ENCODE measurements at places on chromosomes 5 and 9.

GRCh38 chr9:4701526-4701925 lies 22.2 kb downstream of the CDC37L1 start:
- no peaks in the 10 kb centered on the region for H3K27me3 ChIP-seq
- no peak for DNase-seq
- peaks cover 92% of the 10 kb centered on the region for H3K36me3 ChIP-seq

GRCh38 chr5:158855510-158855909 lies 244.2 kb downstream of the EBF1 start:
- H3K27ac ChIP-seq = no peak overlapping the region
- no peaks in the 10 kb centered on the region for H3K36me3 ChIP-seq
- H3K4me3 ChIP-seq = no peak overlapping the region
- H3K4me1 ChIP-seq = peaks cover 5% of the 10 kb centered on the region
- no peak for DNase-seq
- no peaks in the 10 kb centered on the region for H3K27me3 ChIP-seq

DNA sequence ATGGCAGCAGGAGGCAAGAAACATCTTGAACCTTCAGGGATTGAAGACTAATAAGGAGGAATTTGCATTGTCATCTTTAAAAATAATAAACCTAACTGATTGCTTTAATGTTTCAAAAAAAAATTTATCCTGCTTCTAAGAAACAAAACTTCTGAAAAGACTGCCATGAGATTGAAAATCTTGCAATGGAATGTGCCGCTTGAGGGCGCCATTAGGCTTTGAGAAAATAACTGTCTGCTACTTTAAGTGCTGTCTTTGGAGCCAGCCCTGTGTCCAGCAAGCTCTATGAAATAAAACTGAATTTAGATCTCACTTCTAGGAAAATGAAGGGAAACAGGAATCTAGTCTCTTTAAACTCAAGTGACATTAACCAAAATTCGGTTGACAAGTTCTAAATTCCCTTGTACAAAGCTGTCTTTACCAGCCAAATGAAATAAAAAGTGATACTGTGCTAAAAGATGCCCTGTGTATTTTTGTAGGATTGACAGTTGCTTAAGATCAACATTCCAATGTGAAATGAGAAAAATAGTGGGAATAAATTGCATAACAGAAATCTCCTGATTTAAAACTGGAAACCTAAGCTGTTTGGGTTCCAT lies 79.4 kb downstream of the ESM1 start:
- DNase-seq = no peak
- no peaks in the 10 kb centered on the region for H3K36me3 ChIP-seq
- no peaks in the 10 kb centered on the region for H3K27me3 ChIP-seq
- no peak overlapping the region for H3K27ac ChIP-seq

- H3K27me3 ChIP-seq = no peaks in the 10 kb centered on the region
- H3K4me3 ChIP-seq = no peak overlapping the region
- peaks cover 63% of the 10 kb centered on the region for H3K4me1 ChIP-seq
- no peaks in the 10 kb centered on the region for H3K36me3 ChIP-seq
Observed at GRCh38 chr9:112080831-112081542, 94.1 kb downstream of the SUSD1 start.

GRCh38 chr9:70395652-70396051 lies 18.8 kb downstream of the KLF9 start:
- no peak overlapping the region for H3K27ac ChIP-seq
- H3K27me3 ChIP-seq = no peaks in the 10 kb centered on the region
- H3K36me3 ChIP-seq = no peaks in the 10 kb centered on the region
- no peak overlapping the region for H3K4me3 ChIP-seq
- no peak for DNase-seq

GRCh38 chr5:175784230-175784629 lies 87.1 kb upstream of the CPLX2 start:
- no peak for DNase-seq
- no peaks in the 10 kb centered on the region for H3K4me1 ChIP-seq
- H3K4me3 ChIP-seq = no peak overlapping the region
- H3K27me3 ChIP-seq = peaks cover 53% of the 10 kb centered on the region
- no peaks in the 10 kb centered on the region for H3K36me3 ChIP-seq
- H3K27ac ChIP-seq = no peak overlapping the region

- H3K27me3 ChIP-seq = peaks cover 50% of the 10 kb centered on the region
- H3K4me3 ChIP-seq = no peak overlapping the region
- H3K4me1 ChIP-seq = no peaks in the 10 kb centered on the region
- no peak for DNase-seq
Observed at GRCh38 chr5:176151281-176151680, 86.9 kb upstream of the SIMC1 start.

- no peak overlapping the region for H3K27ac ChIP-seq
- H3K4me1 ChIP-seq = no peaks in the 10 kb centered on the region
- H3K27me3 ChIP-seq = no peaks in the 10 kb centered on the region
- no peaks in the 10 kb centered on the region for H3K36me3 ChIP-seq
- DNase-seq = no peak
- no peak overlapping the region for H3K4me3 ChIP-seq
Observed at GRCh38 chr5:18023275-18023674, 389.0 kb downstream of the TAF11L14 start.

DNA sequence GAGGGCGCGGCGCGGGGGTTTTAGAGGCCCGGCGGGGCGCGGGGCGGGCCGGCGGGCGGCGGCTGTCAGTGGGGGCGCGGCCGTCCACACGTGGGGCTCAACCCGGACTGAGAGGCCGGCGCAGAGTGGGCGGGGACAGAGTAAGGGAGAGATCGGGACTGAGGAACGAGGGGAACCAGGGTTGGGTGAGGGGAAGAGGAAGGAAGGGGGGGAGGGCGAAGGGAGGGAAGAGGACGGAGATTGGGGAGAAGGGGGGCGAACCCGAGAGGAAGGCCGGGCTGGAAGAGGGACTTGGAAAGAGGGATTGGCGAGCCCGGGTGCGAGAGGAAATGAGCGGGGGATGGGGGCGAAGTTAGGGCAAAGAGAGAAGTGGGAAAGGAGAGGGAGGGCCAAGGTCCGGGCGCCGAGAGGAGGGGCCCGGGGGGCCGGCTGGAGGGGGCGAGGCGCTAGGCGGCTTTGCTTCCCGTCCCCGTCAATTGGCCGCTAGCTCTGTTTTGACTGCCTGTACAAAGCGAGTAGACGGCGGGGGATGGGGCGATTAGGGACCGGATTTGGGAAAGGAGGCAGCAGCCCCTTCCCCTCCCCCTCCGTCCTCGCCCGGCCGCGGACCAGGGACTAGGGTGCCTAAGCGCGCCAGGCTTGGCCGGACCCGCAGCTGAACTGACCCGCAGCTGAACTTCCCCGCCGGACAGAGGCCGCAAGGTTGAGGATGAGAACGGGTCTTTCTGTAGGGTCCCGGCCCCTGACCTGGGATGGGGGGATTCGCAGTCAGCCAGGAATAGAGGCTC lies 399 bp upstream of the FBN2 start:
- no peak overlapping the region for H3K27ac ChIP-seq
- H3K4me3 ChIP-seq = peak overlapping the region; percentile 55
- peaks cover 33% of the 10 kb centered on the region for H3K4me1 ChIP-seq
- H3K27me3 ChIP-seq = peaks cover 48% of the 10 kb centered on the region
- no peak for DNase-seq

DNA sequence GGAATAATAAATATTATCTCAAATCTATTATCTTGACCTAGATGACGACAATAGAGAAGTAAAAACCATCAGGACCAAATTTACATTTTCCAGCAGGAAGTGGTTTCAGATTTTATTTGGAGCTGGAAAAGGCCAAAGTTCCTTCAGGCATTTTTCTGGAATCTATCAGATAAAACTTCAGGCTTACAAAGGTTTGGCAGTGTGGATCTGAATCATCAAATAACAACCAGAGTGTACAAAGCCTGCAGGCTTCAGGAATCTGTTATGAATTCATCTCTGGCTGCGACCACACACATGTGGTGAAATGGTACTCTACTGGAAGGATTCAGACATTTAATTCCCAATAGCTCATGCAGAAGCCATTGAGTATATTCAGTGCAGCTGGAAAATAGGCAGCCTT lies 726.4 kb upstream of the GRAMD2B start:
- H3K27me3 ChIP-seq = no peaks in the 10 kb centered on the region
- no peak for DNase-seq
- no peaks in the 10 kb centered on the region for H3K36me3 ChIP-seq

DNA sequence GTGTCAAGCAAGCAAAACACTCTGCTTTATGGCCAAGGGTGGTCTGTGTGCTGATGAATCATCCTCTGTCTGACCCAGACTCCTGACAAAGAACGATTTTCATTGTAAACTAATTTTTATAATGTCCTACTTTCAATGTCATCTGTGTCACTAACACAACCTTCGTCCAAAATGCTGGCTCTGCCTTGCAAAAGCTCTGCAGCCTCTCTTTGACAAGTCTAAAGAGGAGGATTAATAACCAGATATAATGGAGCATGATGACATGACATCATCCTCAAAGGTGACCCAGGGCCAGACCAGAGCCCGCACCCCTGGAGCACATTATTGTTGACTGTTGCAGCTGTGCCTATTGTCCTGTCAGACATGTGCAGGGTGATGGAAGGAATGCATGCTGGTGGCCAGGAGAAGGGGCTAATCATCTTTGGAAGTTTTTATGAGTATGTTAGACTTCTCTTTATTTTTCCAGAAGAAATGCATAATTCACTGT lies 589.4 kb downstream of the NR2F1-AS1 start:
- H3K4me3 ChIP-seq = no peak overlapping the region
- no peaks in the 10 kb centered on the region for H3K4me1 ChIP-seq
- H3K27ac ChIP-seq = no peak overlapping the region
- DNase-seq = no peak
- H3K36me3 ChIP-seq = no peaks in the 10 kb centered on the region

GRCh38 chr5:119358530-119358900 lies 2.7 kb downstream of the TNFAIP8 start:
- no peak overlapping the region for H3K4me3 ChIP-seq
- peaks cover 70% of the 10 kb centered on the region for H3K4me1 ChIP-seq
- no peak for DNase-seq
- no peaks in the 10 kb centered on the region for H3K27me3 ChIP-seq
- no peaks in the 10 kb centered on the region for H3K36me3 ChIP-seq

GRCh38 chr5:110815916-110816605 lies 77.3 kb downstream of the SLC25A46 start:
- H3K4me3 ChIP-seq = no peak overlapping the region
- no peaks in the 10 kb centered on the region for H3K36me3 ChIP-seq
- no peak overlapping the region for H3K27ac ChIP-seq

- H3K27me3 ChIP-seq = no peaks in the 10 kb centered on the region
- H3K4me3 ChIP-seq = no peak overlapping the region
- H3K27ac ChIP-seq = no peak overlapping the region
- DNase-seq = no peak
- no peaks in the 10 kb centered on the region for H3K36me3 ChIP-seq
Observed at GRCh38 chr9:7145361-7146069, 387.7 kb downstream of the KDM4C start.

GRCh38 chr5:148556835-148557234 lies 97.5 kb downstream of the HTR4 start:
- no peak for DNase-seq
- no peaks in the 10 kb centered on the region for H3K27me3 ChIP-seq
- H3K4me3 ChIP-seq = no peak overlapping the region
- no peaks in the 10 kb centered on the region for H3K36me3 ChIP-seq
- H3K4me1 ChIP-seq = no peaks in the 10 kb centered on the region

- no peaks in the 10 kb centered on the region for H3K27me3 ChIP-seq
- no peaks in the 10 kb centered on the region for H3K4me1 ChIP-seq
- no peak overlapping the region for H3K4me3 ChIP-seq
- no peaks in the 10 kb centered on the region for H3K36me3 ChIP-seq
- no peak for DNase-seq
Observed at GRCh38 chr9:18360005-18360404, 113.9 kb upstream of the ADAMTSL1 start.

GRCh38 chr9:131031005-131031641 lies 22.1 kb downstream of the LAMC3 start:
- no peak for DNase-seq
- H3K4me3 ChIP-seq = no peak overlapping the region
- H3K4me1 ChIP-seq = no peaks in the 10 kb centered on the region
- H3K27me3 ChIP-seq = peaks cover 25% of the 10 kb centered on the region

DNA sequence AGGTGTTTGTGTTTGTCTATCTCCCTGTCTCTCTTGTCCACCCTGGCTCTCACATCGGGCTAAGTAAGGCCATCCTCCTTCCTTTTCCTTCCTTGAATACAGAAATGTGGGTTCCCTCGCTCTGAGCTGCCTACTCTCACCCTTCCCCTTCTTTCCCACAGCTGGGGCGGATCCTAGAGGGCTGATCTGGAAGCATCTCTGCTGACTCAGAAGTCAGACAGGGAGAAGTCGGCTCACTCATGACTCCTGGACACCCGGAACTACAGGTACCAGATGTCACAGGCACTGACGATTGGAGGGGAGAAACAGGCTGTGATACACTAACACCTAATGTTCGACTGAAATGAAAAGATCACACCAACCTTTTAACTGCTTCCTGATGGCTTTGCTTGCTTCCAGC lies 41.3 kb downstream of the PTPN3 start:
- H3K4me3 ChIP-seq = no peak overlapping the region
- no peak for DNase-seq
- no peaks in the 10 kb centered on the region for H3K4me1 ChIP-seq

- H3K4me3 ChIP-seq = no peak overlapping the region
- no peak for DNase-seq
- no peaks in the 10 kb centered on the region for H3K27me3 ChIP-seq
- no peak overlapping the region for H3K27ac ChIP-seq
- H3K36me3 ChIP-seq = no peaks in the 10 kb centered on the region
- H3K4me1 ChIP-seq = peaks cover 12% of the 10 kb centered on the region
Observed at GRCh38 chr5:110836851-110837250, 98.0 kb downstream of the SLC25A46 start.

DNA sequence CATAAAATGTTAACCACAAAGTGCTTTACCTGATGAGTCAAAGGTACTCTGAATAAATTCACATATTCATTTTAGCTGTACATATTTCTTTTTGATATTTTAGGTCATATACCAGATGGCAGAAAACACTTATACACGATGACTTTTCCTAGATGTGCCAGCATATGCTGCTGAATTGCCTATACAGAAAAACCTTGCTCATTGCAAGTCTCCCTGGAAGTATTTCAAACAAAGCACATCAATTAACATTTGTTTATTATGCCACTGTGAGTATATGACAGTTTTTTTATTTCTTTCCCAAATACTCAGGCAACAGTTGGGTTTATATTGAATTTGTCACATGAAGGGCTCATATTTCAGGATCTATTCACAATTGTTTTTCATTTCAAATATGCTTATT lies 180.8 kb downstream of the TMEM232 start:
- no peaks in the 10 kb centered on the region for H3K4me1 ChIP-seq
- DNase-seq = no peak
- H3K36me3 ChIP-seq = no peaks in the 10 kb centered on the region
- H3K4me3 ChIP-seq = no peak overlapping the region
- no peak overlapping the region for H3K27ac ChIP-seq

GRCh38 chr9:107227774-107228173 lies 55.3 kb upstream of the RAD23B start:
- no peak overlapping the region for H3K27ac ChIP-seq
- H3K4me1 ChIP-seq = no peaks in the 10 kb centered on the region
- no peak overlapping the region for H3K4me3 ChIP-seq

- H3K4me3 ChIP-seq = no peak overlapping the region
- peaks cover 5% of the 10 kb centered on the region for H3K27me3 ChIP-seq
- H3K36me3 ChIP-seq = no peaks in the 10 kb centered on the region
Observed at GRCh38 chr5:55855509-55855908, 4.4 kb downstream of the IL31RA start.

- H3K27ac ChIP-seq = peak overlapping the region; percentile 99
- H3K4me1 ChIP-seq = peaks cover 3% of the 10 kb centered on the region
- peaks cover 34% of the 10 kb centered on the region for H3K36me3 ChIP-seq
- peak overlapping the region; percentile 60 for H3K4me3 ChIP-seq
- DNase-seq = peak; percentile 50
Observed at GRCh38 chr9:124940521-124940893, 376 bp downstream of the GOLGA1 start.
